ENCODE measurements at places on chromosomes 7 and 10. TPM values are rescaled to one million over a fixed set of nuclear protein-coding genes. Genes with fewer than 3 reads are reported as not detected.

- DNase-seq: no peak
Measured at GRCh38 chr7:107563081-107563774, 492 bp downstream of the COG5 start.

GRCh38 chr7:50598460-50599343, 33.5 kb upstream of the DDC start:
- no peak for DNase-seq

- DNase-seq: no peak
Measured at GRCh38 chr10:90579602-90580242, 278.1 kb downstream of the HTR7 start.

GRCh38 chr7:157587051-157587804, 250.4 kb downstream of the DNAJB6 start:
- no peak for DNase-seq

DNA sequence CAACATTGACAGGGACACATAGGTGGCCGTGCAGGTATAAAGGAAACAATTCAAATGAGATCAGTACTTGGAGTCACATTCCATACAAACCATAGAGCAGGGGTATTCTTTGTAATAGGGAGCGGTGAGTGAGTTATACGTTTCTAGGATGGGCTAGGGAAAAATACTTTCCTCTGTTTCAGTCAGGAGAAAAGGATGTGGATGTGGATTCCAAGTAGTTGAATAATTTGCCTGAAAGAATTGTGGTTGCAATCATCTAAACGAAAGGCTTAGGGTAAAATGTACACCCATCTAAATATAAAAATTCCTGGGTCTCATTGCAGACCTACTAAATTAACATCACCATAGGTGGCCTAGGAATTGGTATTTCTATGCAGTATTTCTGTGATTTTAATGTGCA, 270.7 kb upstream of the IGFBP3 start:
- no peak for DNase-seq

The C10orf62 gene
- polyA plus RNA-seq: 0.44 TPM

The CALCR gene
- 1.5 TPM for polyA plus RNA-seq

The MMRN2 gene
- polyA plus RNA-seq: 26.7 TPM

All from right renal pelvis (tissue), 4 donors.